Kidney tubule cell (primary cell): ENCODE measurements at places on chromosomes 3 and 15.

DNA sequence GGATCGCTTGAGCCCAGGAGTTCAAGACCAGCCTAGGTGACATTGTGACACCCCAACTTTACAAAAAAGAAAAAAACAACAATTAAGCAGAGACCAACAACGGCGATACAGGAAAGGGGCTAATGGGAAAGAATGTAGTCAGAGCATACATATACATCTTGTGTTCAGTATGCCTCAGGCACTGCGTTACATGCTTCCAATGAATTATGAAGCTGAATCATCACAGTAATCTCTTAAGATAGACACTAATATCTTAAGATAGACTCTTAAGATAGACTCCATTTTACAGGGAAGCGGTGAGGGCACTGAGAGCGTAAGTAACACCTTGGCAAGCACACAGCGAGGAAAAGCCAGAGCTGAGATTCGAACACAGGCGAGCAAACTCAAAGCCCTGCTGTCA is 6.1 kb upstream of the LDHAL6B start:
- DNase-seq = no peak

GRCh38 chr15:79332824-79333510 is 22.1 kb downstream of the TMED3 start:
- no peak for DNase-seq

DNA sequence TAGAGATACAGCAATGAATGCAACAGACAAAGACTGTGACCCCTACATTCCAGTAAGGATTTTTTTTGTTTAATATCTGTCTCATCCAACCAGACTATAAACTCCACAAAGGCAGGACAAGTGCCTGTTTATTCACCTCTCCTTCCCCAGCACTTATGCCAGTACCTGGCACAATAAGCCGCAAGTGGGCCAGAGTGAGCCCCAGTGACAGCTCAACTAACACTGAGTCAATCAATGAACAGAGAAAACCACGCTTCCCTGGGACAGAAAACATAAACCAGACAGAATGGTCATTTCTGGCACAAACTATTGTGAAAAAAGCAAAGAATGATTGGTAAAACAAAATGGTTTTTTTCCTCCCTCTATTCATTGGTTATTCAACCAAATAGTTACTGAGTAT is 52.2 kb downstream of the RYK start:
- DNase-seq = no peak

- no peak for DNase-seq
Measured at GRCh38 chr15:63156086-63156710, 1.1 kb downstream of the RPS27L start.

DNA sequence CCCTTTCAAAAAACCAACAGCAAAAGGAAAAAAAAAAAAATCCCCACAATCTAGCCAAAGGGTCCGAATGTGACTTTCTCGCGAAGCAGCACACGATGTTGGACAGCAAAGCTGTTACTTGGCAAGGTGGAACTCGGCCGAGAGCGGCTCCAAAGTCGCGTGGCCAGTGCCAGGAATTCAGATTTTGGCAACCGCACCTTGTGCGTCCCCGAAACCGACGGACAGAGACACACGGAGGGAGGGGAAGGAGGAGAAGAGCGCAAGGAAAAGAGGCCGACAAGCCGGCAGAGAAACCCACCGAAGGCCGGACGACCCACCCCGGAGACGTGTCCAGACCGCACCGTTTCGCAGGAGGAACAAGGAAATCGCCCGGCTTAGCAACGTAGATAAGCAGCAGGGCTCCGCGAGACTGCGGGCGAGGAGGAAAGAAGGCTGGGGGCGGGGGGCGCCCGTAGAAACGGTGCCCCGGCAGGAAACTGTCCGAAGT is 517.3 kb downstream of the MECOM start:
- DNase-seq = peak; percentile 69

- DNase-seq = no peak
Measured at GRCh38 chr15:61382927-61383326, 153.8 kb upstream of the RORA start.

GRCh38 chr15:68341760-68342725 is 64.5 kb downstream of the FEM1B start:
- DNase-seq = no peak

- DNase-seq = no peak
Measured at GRCh38 chr15:90829942-90830440, 38.4 kb upstream of the FURIN start.

GRCh38 chr15:74843891-74844299 is 939 bp upstream of the ULK3 start:
- no peak for DNase-seq

- no peak for DNase-seq
Measured at GRCh38 chr15:74593122-74593521, 22.5 kb upstream of the CLK3 start.

DNA sequence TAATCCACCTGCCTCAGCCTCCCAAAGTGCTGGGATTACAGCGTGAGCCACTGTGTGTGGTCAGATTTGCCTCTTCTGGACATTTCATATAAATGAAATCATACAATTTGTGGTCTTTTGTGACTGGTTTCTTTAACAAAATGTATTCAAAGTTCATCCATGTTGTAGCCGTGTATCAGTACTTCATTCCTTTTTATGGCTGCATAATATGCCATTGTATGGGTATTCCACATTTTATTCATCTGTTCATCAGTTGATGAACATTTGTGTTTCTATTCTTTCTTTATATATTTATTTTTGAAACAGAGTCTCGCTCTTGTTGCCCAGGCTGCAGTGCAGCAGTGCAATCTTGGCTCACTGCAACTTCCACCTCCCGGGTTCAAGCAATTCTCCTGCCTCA is 25.8 kb downstream of the WDR76 start:
- no peak for DNase-seq

- DNase-seq = peak; percentile 16
Measured at GRCh38 chr3:183188895-183189462, 26.4 kb upstream of the LAMP3 start.

GRCh38 chr3:121943431-121943830 is 49.2 kb downstream of the SLC15A2 start:
- no peak for DNase-seq

DNA sequence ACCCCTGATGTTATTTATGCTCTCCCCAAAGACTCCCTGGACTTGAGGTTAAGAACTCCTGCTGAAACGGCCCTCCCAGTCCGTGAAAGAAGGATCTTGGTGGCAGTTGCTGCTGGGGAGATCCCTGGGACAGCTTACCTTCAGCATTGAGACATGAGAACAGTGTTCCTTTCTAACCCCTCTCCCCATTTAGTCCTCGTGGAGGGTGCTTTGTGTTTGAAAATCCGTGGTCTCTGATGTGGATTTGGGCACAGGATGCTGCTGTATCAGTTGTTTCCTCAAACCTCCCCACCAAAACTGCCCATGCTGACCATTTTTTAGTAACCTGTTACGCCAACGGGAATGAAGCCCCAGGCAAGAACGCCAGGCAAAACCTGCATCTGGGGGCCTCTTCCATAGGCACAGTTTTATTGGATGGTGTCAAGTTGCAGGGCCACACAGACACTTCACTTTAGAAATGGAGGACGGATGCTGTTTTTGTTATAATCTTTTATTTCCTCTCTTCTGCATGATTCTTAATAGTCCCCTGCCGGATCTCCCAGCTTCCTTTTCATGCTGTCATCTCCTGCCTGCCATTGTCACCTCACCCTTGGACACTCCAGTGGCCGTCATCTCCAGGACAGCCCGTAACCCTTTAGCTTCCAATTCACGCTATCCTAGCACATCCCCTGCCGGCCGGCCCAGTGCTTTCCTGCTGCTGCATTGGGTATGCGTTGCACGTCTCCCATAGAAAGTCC is 31.7 kb upstream of the CEMIP start:
- DNase-seq = no peak

DNA sequence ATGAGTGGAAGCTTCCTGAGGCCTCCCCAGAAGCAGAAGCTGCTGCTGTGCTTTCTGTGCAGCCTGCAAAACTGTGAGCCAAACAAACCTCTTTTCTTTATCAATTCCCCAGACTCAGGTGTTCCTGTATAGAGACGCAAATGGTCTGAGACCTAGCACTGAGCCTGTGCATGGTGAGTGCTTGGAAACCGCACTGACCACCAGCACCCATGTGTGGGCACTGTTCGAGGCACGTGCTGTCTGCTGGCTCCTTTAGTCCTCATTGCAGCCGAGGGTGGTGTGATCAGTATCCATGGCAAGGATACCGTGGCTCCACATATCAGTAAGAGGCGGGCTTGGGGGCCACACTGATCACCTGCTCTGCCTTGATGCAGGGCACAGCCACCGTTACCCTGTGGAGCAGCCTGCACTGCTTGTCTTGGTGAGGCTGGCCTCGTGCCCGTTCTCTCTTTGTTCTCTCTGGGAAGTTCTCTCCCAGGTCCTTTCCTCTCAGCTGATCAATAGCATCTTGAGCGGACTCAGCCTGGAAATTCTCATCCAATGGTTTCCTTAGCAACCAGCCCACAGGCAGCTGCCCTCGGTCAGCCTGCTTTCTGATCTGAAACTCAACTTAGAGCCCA is 101.0 kb downstream of the PLXNA1 start:
- DNase-seq = no peak

DNA sequence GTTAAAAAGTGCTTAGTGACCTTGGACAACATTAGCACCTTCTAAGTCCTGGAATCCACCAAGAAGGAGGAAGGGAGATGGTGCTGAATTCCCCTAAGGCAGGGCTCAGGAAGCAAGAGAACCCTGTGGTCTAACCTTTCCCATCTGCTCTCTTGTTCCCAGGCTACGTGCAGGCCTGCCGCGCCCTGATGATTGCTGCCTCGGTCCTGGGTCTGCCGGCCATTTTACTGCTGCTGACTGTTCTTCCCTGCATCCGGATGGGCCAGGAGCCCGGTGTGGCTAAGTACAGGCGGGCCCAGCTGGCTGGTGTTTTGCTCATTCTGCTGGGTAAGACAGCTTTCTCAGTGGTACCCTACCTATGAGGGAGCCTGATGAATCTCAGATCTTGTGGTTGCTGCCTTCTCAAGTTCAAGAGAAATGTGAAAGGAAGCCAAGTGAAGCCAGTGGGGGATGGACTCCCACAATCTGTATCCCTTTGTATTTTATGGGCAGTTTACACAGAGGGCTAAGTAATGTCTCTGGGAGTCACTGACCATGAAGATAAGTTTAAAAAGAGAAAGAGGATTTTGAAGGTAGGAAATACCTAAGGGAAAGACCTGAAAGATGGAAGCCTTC is 4.4 kb downstream of the CLDN11 start:
- DNase-seq = no peak

- DNase-seq = no peak
Measured at GRCh38 chr15:68584756-68585573, 6.2 kb downstream of the CORO2B start.

DNA sequence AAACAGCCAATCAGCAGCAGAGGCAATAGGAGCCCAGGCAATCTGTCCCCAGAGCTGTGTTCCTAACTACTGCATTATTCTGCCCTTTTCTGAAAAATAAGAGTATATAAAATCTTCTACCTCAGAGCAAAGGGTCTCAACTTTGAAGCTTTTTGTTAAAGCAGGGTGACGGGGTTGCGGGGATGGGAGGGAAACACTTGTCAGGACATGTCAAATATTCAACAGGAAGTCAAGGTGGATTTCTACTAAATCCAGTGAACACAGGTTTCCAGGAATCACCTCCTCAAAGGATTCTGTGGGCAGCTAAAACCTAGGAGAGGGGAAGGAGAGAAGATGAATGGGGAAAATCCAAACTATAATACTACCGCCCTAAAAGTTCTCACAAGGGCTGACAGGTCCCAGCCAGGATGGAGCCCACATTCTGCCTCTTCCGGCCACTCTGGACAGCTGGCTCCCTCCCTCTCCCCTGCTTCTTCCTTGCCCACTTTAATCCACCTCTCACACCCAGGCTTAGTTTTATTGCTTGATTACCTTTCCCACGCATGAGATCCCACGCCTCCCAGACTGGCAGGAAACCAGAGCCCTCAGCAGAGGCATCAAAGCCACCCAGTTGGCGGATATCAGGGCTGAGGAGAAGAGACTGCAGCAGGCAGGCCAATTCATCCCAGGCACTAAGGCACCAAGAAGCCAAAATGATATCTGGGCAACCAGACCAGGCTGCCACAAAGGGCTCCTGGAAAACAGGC is 77.2 kb downstream of the OSBPL10 start:
- DNase-seq = peak; percentile 65

- no peak for DNase-seq
Measured at GRCh38 chr3:140031170-140031569, 96.2 kb downstream of the CLSTN2 start.

- DNase-seq = no peak
Measured at GRCh38 chr3:135268941-135269532, 474.0 kb downstream of the EPHB1 start.

DNA sequence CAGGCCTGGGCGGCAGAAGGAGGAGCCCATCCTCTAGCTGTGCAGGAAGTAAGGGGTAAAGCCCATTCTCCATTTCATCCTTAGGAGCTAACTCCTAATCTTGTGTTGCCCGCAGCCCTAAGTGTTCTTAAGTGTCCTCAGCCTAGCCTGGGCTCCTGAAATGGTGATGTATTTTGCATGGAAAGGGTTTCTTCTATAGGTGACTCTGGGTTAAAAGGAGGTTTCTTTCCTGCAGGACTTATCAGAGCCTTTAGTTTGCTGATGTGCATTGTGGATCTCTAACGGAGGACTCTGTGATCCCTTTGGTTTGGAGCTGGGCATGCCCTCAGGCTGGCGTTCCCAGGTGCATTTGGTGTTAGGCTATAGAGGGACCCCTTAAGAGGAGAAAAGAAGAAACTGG is 48.5 kb upstream of the TRPM1 start:
- DNase-seq = no peak

- DNase-seq = no peak
Measured at GRCh38 chr15:89910891-89911626, 1.7 kb downstream of the ARPIN start.

DNA sequence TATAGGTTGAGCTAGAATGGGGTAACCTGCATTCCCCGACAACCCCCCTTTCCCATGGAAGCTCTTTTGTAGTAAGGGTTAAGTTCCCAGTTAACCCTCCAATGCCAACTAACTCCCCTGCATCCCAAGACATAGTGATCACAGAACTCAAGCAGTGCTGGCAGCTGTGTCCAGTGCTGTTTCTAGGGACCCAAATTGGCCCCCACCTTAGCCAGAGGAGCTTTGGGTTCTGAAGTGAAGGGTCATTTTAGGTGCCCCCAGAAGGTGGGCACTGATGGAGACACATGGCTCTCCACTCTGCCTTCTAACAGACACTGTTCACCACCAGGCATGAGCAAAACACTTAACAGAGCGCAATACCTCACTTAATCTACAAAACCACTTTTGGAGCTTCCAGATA is 7.1 kb downstream of the FBXL22 start:
- DNase-seq = no peak

GRCh38 chr3:115350606-115351005 is 203.5 kb upstream of the ZBTB20 start:
- no peak for DNase-seq

DNA sequence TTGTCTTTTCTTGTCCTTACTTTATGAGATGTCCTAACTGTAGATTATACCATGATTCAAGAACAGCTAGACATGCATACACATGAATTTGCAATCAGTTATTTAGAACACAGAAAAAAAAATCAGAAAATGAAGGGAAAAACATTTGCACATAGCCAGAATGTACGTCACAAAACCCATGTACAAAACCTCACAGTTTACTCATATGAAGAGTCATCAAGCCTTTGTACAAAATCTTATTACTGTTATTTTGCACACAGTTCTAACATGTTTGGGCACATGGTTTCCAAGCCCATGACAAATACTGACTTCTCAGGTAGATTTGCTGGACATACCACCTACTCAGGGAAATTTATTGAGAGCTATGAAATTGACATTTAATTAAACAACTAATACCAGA is 48.2 kb downstream of the MAP3K13 start:
- no peak for DNase-seq
